ENCODE measurements at places on chromosomes 2 and 18.

DNA sequence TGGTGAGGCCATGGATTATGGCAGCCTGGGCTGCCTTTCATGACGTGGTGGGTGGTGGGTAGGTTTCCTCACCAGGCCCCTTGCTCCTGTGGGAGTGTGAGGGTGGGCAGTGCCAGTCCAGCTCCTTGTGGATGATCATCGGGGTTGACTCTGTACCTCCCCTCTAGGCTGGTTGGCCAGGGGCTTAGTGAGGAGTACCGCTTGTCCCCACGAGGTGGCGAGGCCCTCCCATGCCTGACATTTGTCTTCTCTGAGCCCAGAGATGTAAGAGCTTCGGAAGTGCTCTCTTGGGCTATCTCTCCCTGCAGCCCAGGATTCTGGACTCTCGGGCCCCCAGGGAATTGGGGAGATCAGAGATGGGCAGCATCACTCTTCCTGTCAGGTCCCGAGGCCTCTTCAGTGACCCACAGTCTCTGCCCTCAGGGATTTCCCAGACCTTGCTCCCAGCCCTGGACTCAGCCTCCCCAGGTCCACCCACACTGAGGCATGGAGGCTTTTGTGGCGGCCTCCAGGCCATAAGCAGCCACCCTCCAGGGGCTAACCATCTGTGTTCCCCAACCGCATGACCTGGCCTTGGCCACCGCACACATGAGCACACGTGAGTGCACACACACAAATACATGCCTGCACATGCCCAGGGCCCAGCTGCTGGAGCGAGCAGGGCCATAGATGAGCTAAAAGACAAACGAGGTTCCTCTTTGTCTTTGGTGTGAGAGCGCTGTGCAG is 6.5 kb downstream of the SPR start:
- DNase-seq = peak; percentile 64

GRCh38 chr2:9207641-9208311 is 1.2 kb downstream of the ASAP2 start:
- DNase-seq = no peak

DNA sequence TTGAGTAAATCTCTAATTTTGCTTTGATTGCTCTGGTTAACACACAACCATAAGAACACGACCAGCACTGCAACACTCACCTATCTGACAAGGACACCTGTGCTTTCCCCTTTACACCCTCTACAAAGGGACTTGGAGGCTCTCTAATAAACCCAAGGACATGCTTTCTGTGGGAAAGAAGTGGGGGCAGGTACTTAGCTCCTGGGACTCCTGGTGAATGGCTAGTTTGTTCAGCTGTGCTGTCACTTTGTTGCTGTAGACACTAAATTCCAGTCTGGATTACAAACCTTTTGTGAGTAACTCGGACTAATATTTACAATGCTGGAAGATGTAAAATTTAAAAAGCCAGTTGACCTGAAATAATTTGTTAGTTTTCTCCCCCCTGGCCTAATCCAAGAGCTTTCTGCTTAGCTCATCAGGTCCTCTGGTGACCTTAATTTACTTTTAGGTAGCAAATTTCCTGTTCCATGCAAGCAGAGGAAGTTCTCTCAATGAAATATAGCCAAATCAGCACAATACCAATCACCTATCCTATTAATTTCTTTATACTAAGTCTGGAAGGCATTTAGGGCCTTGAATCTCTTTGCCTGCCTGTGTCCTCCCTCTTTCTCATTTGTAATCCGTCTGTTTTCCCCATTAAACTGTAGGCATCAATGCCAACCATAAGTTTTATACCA is 67.5 kb downstream of the PLCL1 start:
- DNase-seq = no peak

- DNase-seq = no peak
Measured at GRCh38 chr2:1793868-1794445, 49.6 kb upstream of the PXDN start.

Data from HL-60 (cell line).